Vagina (tissue), 2 donors: ENCODE measurements at places on chromosomes 5 and 9. TPM values are rescaled to one million over a fixed set of nuclear protein-coding genes. Genes with fewer than 3 reads are reported as not detected.
A peak's percentile ranks its signal among the peaks of the same experiment; 100 is the strongest.

DNA sequence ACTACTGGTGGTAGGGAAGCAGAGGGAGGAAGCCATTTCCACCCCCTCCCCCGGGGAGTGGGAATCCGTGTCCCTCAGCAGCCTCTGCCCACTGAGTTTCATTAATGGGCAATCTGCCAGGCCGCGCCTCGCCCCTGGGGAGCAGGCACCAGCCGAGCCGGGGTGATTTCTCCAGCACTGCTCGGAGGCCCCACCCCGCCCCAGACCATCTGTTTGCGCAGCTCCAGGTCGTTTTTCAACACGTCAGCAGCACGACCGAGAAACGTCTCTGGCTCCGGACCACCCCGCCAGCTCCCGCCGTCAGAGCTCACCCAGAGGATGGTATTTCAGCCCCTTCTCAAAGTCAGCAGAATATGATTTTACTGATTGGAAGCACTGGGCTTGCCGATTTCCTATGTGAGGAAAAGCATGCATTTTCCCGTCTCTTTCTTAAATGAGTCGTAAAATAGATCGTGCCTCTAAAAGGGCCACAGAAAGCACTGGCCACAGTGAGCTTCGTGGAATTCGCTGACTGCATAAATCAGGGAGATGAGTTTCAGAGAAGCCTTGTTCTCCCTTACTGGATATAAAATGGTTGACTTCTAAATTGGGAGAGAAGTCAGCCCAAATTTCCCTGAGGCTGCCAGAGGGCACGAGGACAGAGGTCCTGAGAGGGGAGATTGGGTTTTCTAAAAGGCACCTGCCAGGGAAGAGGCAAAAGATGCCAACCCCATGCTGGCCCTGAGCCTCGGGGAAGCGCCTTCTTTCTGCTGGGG lies 47.0 kb downstream of the OLFM1 start:
- DNase-seq = no peak

DNA sequence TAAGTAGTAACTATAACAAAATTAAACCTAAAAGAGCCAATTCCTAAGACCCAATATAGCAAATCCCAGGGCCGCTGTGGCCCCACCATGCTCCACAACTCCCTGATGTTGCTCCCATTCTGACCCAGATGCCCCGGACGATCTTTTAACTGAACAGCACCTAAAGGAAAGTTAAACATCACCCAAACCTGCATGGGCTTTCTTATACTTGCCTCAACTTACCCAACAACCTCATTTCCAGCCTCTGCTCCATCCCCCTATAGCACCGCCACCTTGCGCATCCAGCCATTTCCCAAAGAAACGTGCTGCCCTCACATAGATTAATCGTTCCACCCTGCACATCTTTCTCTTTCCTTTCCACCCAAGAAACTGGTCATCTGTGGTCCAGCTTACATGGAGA lies 54.6 kb downstream of the ZNF354C start:
- peak; percentile 76 for DNase-seq

DNA sequence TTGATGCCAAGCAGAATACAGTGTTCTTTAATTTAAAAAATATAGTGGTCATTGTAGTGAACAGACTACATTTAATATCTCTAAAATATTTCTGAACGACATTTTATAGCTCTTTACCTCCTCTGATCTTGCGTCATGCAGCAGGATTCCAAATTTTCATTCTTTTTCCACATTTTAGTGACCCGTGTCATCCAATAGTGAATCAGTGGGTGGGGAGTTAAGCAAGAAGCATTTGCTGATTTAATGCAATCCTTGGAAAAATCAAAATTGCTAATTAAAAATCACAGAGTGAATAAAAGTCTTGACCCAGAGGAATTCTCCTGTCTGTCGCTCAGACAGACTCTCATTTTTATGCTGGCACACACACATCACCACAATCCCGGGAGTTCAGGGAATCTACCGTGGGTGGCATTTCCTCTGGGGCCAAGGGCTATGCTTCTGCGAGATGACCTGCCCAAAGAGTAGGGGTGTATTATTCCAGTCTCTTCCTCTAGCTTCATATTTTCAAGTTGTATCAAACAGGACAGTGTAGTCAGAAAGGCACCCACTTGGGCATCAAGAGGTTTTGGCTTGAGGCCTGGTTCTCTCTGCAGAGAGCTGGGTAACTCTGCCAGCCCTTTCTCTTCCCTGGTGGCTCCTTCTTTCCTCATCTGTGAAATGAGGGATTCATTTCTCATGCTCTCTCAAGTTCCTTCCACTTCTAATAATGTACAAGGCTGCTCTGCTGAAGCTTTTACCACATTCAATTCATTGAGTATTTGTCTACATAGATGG lies 24.8 kb upstream of the OTP start:
- no peak for DNase-seq

GRCh38 chr9:85443190-85443598 lies 298.6 kb downstream of the AGTPBP1 start:
- no peak for DNase-seq

DNA sequence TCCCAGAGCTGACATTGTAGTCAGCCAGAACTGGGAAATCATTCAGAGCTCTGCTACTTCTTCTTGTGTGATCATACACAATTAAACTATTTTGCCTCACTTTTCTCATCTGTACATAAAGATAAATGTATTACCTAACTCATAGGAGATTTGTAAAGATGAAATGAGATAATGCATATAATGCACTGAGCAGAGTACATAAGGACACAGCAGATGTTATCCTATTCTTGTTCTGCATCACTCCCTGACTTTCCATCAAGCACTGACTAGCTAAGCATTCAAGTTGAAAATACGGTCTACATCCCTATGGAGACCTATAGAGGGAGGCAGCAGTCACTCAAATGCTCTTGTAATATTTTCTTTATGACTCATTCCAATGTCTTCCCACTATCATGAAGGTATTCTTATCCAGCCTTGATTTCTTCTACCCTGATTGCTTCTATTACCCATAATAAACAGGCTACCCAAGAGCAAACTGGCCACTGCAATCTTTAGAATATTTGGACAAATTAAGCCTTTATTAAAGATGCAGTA lies 16.3 kb upstream of the PRR16 start:
- DNase-seq = no peak

- no peak for DNase-seq
These were observed 290.1 kb upstream of the TRPC7 start for GRCh38 chr5:136655468-136655867.

GRCh38 chr5:72226950-72227349 lies 93.1 kb downstream of the MRPS27 start:
- no peak for DNase-seq

DNA sequence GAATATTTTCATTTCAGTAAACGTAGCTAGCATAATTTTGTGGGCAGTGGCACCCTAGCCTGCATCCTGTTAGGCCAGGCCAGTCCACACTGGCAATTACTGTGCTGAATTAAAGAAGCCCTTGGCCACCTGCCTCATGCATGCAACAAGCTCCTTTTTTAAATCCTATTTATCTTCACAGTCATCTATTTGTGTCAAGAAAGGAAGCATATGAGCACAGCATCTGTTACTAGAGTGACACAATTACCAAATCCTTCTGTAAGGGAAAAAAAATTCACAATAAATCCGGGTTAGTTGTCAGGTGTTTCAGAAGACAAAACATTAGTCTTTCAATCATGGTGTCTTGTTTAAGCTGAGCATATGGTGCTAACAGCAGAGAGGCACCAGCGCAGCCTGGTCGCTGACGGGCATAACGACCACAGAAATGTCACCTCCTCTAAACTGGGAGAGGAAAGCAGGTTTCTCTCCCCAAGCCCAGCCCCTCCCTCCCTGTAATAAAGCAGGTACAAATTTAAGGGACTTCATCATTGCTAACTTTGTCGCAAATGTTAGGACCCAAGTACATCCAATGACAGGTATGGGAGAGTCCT lies 520.6 kb downstream of the CTNND2 start:
- DNase-seq = no peak

GRCh38 chr5:145062280-145063062 lies 772.7 kb downstream of the PRELID2 start:
- no peak for DNase-seq

DNA sequence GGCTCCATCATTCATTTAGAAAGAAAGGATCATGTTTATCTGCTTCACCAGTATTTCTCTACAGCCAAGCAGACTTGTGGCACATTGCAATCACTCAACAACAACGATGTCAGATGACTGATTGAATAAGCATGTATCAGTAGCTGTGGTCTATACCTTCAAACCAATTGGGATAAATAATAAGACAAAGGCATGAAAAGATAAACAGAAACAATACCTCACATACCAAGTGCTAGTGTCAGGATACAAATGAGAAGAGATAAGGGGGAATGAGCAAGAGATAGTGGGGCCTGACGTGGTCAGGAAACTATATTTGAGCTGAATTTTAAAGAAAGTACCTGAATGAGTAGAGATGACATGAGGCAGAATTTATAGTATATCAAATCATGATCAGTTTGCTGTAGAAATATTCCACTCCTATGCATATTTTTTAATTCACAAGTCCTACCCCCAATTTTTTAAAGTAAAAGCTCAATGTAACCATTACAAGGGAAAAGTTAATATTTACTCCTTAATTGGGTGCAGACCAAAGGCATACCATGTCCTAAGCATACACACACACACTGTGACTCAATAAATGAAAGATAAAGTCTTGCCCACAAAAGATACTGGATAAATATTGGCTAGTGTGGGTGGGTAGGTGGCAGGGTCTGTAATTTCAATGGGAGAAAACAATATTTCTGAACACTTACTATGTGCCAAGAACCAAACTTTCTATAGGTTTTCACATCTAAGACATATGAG lies 284.5 kb downstream of the SPOCK1 start:
- DNase-seq = no peak

- no peak for DNase-seq
These were observed 373.0 kb upstream of the MEF2C start for GRCh38 chr5:89255845-89256463.

- DNase-seq = no peak
These were observed 28.0 kb upstream of the ADAM19 start for GRCh38 chr5:157603333-157604190.

DNA sequence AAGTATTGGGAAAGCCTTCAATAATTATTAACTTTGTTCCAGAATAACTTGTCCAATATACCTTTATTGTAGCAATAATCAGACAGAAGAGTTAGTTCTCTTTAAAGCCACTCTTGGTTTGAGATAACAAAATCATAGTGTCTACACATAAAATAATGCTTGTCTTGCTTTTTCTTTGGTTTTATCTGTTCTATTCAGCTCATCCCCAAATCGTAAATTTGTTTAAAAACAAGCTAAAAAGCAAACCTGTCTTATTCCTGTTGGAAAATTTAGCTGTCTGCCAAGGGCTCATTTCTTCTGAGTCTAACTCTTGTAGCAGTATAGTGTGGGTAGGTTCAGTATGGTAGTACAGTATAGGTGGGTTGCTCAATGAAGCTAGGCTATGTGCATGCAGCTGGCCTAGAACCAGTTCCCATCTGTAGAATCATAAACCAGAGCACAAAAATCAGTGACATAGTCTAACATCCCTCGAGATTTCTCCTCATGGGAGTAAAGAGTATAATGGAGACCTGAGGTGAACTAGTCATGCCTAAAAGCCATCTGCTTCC lies 17.9 kb upstream of the APBA1 start:
- DNase-seq = no peak

GRCh38 chr5:94498199-94498598 lies 120.2 kb downstream of the KIAA0825 start:
- no peak for DNase-seq

- DNase-seq = no peak
These were observed 91.0 kb downstream of the GAS1 start for GRCh38 chr9:86856259-86856658.

GRCh38 chr9:106862110-106862820 lies 701 bp upstream of the ZNF462 start:
- no peak for DNase-seq

DNA sequence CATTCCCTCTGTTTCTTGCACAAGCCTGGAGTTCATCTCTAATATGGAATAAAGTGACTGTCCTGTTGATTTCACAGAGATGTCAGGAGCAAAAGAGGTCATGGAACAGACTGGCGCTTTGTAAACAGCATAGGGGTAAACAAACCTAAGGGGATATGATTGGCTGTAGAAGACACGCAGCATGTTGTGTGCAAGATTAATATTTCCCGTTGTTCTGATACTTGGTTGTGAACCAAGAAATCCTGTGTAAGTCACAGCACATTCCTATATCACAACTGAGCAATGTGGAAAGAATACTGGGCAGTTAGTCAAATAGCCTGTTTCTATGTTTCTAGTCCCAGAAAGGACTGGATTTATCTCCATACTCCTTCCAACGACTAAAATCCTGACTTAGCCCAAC lies 3.2 kb downstream of the ADAMTS12 start:
- DNase-seq = no peak

- no peak for DNase-seq
These were observed 78.9 kb upstream of the RPS23 start for GRCh38 chr5:82356808-82357671.

DNA sequence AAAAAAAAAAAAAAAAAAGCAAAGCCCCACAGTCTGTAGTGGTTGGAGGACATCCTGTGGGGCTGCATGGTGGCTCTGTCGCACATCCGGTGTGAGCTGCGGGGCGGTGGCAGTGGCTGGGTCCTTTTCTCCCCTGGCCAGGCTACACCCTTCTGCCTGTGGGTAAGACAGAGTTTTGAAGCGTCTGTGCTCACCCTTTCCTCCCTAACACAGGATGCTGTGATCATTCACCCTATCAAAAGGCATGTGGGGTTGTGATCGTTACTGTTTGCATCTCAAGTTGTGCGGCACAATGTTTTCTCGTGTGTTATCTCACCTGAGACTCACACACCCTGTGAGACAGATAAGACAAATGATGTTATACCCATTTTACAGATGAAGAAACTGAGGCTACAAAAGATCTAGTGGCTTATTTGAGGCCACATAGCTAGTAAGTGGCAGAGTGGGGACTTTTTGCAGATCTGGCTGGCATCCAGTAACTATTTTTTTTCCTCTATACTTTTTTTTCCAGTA lies 17.5 kb downstream of the IRF1 start:
- DNase-seq = no peak

DNA sequence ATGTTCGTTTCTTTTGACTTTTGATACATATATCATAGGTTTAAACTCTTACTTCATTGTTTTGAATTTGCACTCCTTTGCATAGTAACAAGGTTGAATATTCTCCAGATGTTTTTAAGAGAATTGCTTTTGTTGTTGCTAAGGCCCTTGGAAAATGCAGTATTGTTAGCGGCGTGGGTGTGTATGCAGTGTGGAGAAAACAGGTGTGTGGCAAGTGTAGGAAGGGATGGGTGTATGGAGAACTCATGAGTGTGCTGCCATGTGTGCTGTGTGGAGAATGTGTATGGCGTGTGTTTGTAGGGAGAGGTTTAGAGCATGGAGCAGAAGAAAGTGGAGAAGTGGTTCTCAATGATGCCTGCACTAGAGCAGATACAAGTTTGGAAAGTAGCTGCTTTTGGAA lies 87.3 kb downstream of the WWC1 start:
- DNase-seq = no peak

NOTCH1 gene
- total RNA-seq = 67.0 TPM

ZFAND5 gene
- total RNA-seq = 277 TPM

SMC2 gene
- total RNA-seq = 5.2 TPM

CDH6 gene
- total RNA-seq = 5.2 TPM

MAP1B gene
- total RNA-seq = 386 TPM

LHX6 gene
- 8.1 TPM for total RNA-seq

TLR4 gene
- total RNA-seq = 9.3 TPM

PCDHA9 gene
- total RNA-seq = 0.25 TPM

ANGPTL2 gene
- total RNA-seq = 65.8 TPM

SH2D3C gene
- 19.6 TPM for total RNA-seq

FREM1 gene
- 2.7 TPM for total RNA-seq

LHX3 gene
- not detected for total RNA-seq

SLC9A3 gene
- total RNA-seq = 3.9 TPM

PHAX gene
- total RNA-seq = 44.7 TPM

WNT8A gene
- total RNA-seq = not detected

CARTPT gene
- not detected for total RNA-seq

ACOT12 gene
- total RNA-seq = not detected
